Activated CD4-positive, alpha-beta T cell treated with anti-CD3 and anti-CD28 coated beads, Interleukin-2, amount 10 ng/mL, durations not matched to agents 24 days and 14 days (primary cell): ENCODE measurements at places on chromosomes 13 and 19. TPM values are rescaled to one million over a fixed set of nuclear protein-coding genes. Genes with fewer than 3 reads are reported as not detected.

DNA sequence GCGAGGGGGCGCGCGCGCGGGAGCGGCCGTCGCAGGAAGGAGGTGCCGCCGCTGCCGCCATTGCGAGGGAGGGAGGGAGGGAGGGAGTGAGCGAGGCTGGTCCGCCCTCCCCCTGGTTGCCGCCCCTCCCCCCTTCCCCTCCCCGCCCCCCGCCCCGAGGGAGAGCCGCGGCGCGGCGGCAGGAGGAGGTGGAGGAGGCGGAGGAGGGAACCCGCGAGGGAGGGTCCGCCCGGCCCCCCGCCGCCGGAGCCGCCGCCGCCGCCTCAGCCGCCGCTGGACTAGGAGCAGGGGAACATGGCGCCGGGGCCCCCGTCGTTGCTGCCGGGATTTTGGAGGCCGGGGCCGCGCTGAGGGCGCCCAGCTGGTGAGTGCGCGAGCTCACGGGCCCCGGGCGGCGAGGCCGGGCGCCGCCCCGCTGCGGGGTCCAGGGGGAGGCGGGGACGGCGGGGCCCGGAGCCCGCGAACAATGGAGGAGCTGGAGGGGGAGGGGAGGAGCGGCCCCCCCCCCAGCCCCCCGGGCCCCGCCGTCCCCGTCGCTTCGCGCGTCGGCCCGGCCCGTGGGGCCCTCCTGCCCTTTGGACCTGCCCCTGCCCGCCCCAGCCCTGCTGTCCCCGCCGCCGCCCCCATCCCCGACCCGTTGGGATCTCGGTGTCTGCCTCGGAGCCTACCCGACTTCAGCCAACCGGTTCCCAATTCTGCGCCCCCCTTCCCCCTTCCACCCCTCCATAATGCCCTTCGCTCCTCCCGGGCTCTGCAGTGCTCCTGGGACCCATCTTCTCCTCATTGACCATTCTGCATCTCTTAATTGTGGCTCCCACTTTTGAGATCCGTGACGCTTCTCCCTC, at the start of gene ARHGAP35:
Gene ARHGAP35, plus strand, starts transcription at position 152 of the 845 bp plus-strand sequence. CDS start 57,679 bp downstream, outside the sequence.
- peak; percentile 70 for DNase-seq
- peak within 1 kb of the TSS; percentile 91 for H3K27ac ChIP-seq
- H3K4me1 ChIP-seq: peaks cover 19% of the 10 kb centered on the region
- no peaks in the 10 kb centered on the region for H3K27me3 ChIP-seq
- H3K4me3 ChIP-seq: peak within 1 kb of the TSS; percentile 85

GRCh38 chr13:71255633-71256032, 611.4 kb downstream of the DACH1 start:
- no peak overlapping the region for H3K27ac ChIP-seq
- no peaks in the 10 kb centered on the region for H3K4me1 ChIP-seq
- no peaks in the 10 kb centered on the region for H3K36me3 ChIP-seq
- DNase-seq: no peak
- no peaks in the 10 kb centered on the region for H3K27me3 ChIP-seq

DNA sequence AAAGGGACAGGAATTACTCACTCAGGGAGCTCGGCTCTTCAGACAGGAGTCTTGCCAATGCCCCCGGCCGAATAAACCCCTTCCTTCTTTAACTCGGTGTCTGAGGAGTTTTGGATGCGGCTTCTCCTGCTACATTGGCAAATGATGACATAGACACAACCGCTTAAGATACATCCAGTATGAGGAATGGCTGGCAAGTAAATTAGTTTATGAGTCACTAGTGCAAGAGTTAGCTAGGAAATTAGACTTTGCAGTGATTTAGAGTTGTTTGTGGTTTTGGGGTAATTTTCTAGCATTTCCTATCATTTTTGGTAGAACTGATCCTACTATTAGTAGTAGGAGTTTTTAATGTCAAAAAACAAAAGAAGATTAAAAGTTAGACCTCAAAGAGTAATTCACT, 166.2 kb downstream of the SLITRK1 start:
- no peaks in the 10 kb centered on the region for H3K36me3 ChIP-seq
- no peak overlapping the region for H3K4me3 ChIP-seq
- H3K4me1 ChIP-seq: no peaks in the 10 kb centered on the region
- DNase-seq: no peak
- no peak overlapping the region for H3K27ac ChIP-seq

- no peak for DNase-seq
- no peak overlapping the region for H3K27ac ChIP-seq
- no peaks in the 10 kb centered on the region for H3K36me3 ChIP-seq
- no peaks in the 10 kb centered on the region for H3K27me3 ChIP-seq
Observed at GRCh38 chr19:19749117-19749907, 16.4 kb upstream of the ZNF14 start.

GRCh38 chr19:42038666-42039065, 31.3 kb downstream of the GRIK5 start:
- H3K4me3 ChIP-seq: no peak overlapping the region
- no peaks in the 10 kb centered on the region for H3K27me3 ChIP-seq
- H3K36me3 ChIP-seq: no peaks in the 10 kb centered on the region
- H3K27ac ChIP-seq: no peak overlapping the region
- H3K4me1 ChIP-seq: peaks cover 7% of the 10 kb centered on the region

DNA sequence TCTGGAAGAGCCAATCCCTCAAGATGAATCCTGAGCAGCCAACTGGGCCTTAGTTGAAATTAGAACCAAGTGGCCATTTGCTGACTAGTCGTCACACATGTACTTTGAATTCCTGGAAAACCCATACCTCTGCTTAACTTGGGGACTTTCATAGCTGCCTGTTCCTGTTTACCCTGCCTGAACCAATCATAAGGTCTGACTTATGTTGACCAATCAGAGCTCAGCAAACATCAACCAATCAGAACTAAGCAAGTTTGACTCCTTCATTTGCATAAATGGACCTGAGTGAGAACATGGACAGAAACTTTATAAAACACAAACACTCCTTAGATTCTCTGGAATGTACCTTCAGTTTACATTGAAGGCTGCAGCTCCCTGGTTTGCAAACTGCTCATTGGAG, 50.8 kb downstream of the LATS2 start:
- H3K4me1 ChIP-seq: peaks cover 14% of the 10 kb centered on the region
- H3K27ac ChIP-seq: peak overlapping the region; percentile 62
- H3K4me3 ChIP-seq: no peak overlapping the region
- DNase-seq: peak; percentile 63

GRCh38 chr13:44967704-44968433, 21.4 kb downstream of the NUFIP1 start:
- no peaks in the 10 kb centered on the region for H3K27me3 ChIP-seq
- H3K36me3 ChIP-seq: peaks cover 33% of the 10 kb centered on the region
- peak; percentile 45 for DNase-seq
- no peak overlapping the region for H3K27ac ChIP-seq

- no peak overlapping the region for H3K27ac ChIP-seq
- no peak for DNase-seq
- no peak overlapping the region for H3K4me3 ChIP-seq
Observed at GRCh38 chr19:31534231-31534630, 185.0 kb upstream of the TSHZ3 start.

- H3K36me3 ChIP-seq: no peaks in the 10 kb centered on the region
- no peaks in the 10 kb centered on the region for H3K4me1 ChIP-seq
- H3K27ac ChIP-seq: no peak overlapping the region
- DNase-seq: no peak
- no peaks in the 10 kb centered on the region for H3K27me3 ChIP-seq
Observed at GRCh38 chr13:34425327-34425949, 516.6 kb upstream of the NBEA start.

GRCh38 chr13:100115693-100116254, 26.9 kb downstream of the PCCA start:
- H3K4me1 ChIP-seq: peaks cover 2% of the 10 kb centered on the region
- DNase-seq: no peak
- H3K27me3 ChIP-seq: no peaks in the 10 kb centered on the region
- H3K27ac ChIP-seq: no peak overlapping the region
- H3K36me3 ChIP-seq: peaks cover 17% of the 10 kb centered on the region

GRCh38 chr13:66585669-66586203, 644.4 kb downstream of the PCDH9 start:
- H3K36me3 ChIP-seq: no peaks in the 10 kb centered on the region
- H3K27ac ChIP-seq: no peak overlapping the region
- no peaks in the 10 kb centered on the region for H3K4me1 ChIP-seq
- H3K27me3 ChIP-seq: no peaks in the 10 kb centered on the region

DNA sequence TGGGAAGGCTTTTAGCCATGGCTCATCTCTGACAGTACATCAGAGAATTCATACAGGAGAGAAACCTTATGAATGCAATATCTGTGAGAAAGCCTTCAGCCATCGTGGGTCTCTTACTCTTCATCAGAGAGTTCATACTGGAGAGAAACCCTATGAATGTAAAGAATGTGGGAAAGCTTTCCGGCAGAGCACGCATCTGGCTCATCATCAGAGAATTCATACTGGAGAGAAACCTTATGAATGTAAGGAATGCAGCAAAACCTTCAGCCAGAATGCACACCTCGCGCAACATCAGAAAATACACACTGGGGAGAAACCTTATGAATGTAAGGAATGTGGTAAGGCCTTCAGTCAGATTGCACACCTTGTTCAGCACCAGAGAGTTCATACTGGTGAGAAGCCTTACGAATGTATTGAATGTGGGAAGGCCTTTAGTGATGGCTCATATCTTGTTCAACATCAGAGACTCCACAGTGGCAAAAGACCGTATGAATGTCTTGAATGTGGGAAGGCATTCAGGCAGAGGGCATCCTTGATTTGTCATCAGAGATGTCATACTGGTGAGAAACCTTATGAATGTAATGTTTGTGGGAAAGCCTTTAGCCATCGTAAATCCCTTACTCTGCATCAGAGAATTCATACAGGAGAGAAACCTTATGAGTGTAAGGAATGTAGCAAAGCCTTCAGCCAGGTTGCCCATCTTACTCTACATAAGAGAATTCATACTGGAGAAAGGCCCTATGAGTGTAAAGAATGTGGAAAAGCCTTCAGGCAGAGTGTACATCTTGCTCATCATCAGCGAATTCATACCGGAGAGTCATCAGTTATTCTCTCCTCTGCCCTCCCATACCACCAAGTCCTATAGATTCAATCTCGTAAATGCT, 10.7 kb downstream of the ZNF470 start:
- H3K27ac ChIP-seq: no peak overlapping the region
- DNase-seq: no peak
- no peaks in the 10 kb centered on the region for H3K27me3 ChIP-seq
- H3K4me3 ChIP-seq: no peak overlapping the region
- H3K36me3 ChIP-seq: peaks cover 45% of the 10 kb centered on the region

DNA sequence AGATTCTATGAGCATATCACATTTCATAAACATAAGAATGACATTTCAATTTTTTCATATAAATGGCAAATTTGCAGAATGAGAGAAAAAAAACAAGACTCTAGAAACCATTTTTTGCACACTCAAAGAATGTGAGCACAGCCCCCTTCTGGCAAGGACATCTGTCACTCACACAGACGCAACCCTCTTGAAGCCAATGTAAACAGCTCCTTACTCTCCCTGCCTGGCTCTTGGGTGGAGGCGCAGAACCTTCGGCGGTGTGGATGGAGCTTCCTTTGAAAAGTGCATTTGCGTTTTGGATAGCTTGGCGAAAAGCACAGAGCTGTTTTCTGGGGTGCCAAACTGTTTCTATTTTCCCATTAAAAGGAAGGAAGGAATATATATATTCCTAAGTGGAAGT, 367.6 kb upstream of the TSHZ3 start:
- H3K36me3 ChIP-seq: no peaks in the 10 kb centered on the region
- H3K27ac ChIP-seq: no peak overlapping the region
- no peak for DNase-seq
- no peak overlapping the region for H3K4me3 ChIP-seq
- no peaks in the 10 kb centered on the region for H3K27me3 ChIP-seq

GRCh38 chr13:32254916-32255723, 60.0 kb downstream of the ZAR1L start:
- DNase-seq: no peak
- H3K27me3 ChIP-seq: no peaks in the 10 kb centered on the region
- H3K4me3 ChIP-seq: no peak overlapping the region
- H3K27ac ChIP-seq: no peak overlapping the region

- DNase-seq: no peak
- H3K4me3 ChIP-seq: no peak overlapping the region
- no peaks in the 10 kb centered on the region for H3K4me1 ChIP-seq
- no peaks in the 10 kb centered on the region for H3K36me3 ChIP-seq
- H3K27me3 ChIP-seq: no peaks in the 10 kb centered on the region
Observed at GRCh38 chr13:61778531-61778930, 362.9 kb upstream of the PCDH20 start.

- no peaks in the 10 kb centered on the region for H3K36me3 ChIP-seq
- H3K4me1 ChIP-seq: no peaks in the 10 kb centered on the region
- H3K4me3 ChIP-seq: no peak overlapping the region
- no peak overlapping the region for H3K27ac ChIP-seq
- DNase-seq: no peak
Observed at GRCh38 chr13:43316281-43316680, 292.9 kb downstream of the DNAJC15 start.

DNA sequence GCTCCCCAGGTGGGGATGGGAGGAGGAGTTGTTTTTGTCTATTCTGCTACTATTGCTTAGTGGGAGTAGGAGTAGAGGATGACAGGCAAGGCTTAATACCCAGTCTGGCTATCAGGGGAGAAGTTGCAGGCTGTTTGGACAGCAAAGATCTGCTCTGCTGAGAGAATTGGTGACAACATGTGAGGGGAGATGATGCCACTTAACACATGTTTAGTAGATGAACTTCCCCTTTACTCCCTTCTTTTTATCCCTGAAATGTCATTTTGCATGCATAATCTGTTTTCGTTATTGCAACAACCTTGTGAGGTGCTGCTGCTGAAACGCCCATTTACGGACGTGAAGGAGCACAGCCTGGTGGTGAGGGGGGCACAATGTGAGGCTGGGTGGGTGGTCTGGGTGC, 3.0 kb upstream of the CYP4F12 start:
- H3K4me1 ChIP-seq: no peaks in the 10 kb centered on the region
- no peak overlapping the region for H3K27ac ChIP-seq
- no peak overlapping the region for H3K4me3 ChIP-seq

- H3K4me1 ChIP-seq: no peaks in the 10 kb centered on the region
- DNase-seq: no peak
- H3K4me3 ChIP-seq: no peak overlapping the region
- peaks cover 1% of the 10 kb centered on the region for H3K27me3 ChIP-seq
- no peaks in the 10 kb centered on the region for H3K36me3 ChIP-seq
Observed at GRCh38 chr19:14972676-14973075, 7.0 kb downstream of the SLC1A6 start.

- DNase-seq: no peak
- H3K27ac ChIP-seq: peak overlapping the region; percentile 48
- no peaks in the 10 kb centered on the region for H3K27me3 ChIP-seq
- H3K4me1 ChIP-seq: peaks cover 19% of the 10 kb centered on the region
- H3K4me3 ChIP-seq: no peak overlapping the region
- no peaks in the 10 kb centered on the region for H3K36me3 ChIP-seq
Observed at GRCh38 chr13:40508127-40508526, 158.3 kb downstream of the FOXO1 start.

GRCh38 chr13:36166046-36166445, 34.9 kb upstream of the DCLK1 start:
- no peak for DNase-seq
- H3K4me3 ChIP-seq: no peak overlapping the region

The ADM5 gene
- 8.4 and 8.6 TPM in 2 replicates for total RNA-seq

The TEKTIP1 gene
- 1.4 and 2.2 TPM in 2 replicates for total RNA-seq

The PPP1R12C gene
- total RNA-seq: 103 and 104 TPM in 2 replicates

The UBE2L5 gene
- not detected in 2 replicates for total RNA-seq

The LRRC4B gene
- total RNA-seq: 0.12 TPM in 1 of 2 replicates, not detected in the other

The CGB2 gene
- total RNA-seq: not detected in 2 replicates

The SHD gene
- not detected in 2 replicates for total RNA-seq

The DHPS gene
- 138 and 155 TPM in 2 replicates for total RNA-seq

The PCDH9 gene
- 0.09 and 0.24 TPM in 2 replicates for total RNA-seq

The IGFL2 gene
- 0.33 and 0.40 TPM in 2 replicates for total RNA-seq

The COL5A3 gene
- 0.59 and 0.63 TPM in 2 replicates for total RNA-seq

The ZNF813 gene
- total RNA-seq: 4.3 and 5.2 TPM in 2 replicates

The ZNF420 gene
- total RNA-seq: 9.8 and 11.9 TPM in 2 replicates

The ZNF260 gene
- 6.7 and 8.0 TPM in 2 replicates for total RNA-seq

The CYP2A7 gene
- not detected in 2 replicates for total RNA-seq

The ZNF880 gene
- 6.3 and 9.0 TPM in 2 replicates for total RNA-seq

The FFAR1 gene
- 0.12 and 0.14 TPM in 2 replicates for total RNA-seq

The TIMM13 gene
- total RNA-seq: 182 and 190 TPM in 2 replicates
